Pulmonary artery endothelial cell (primary cell): ENCODE measurements at places on chromosomes 2 and 18. TPM values are rescaled to one million over a fixed set of nuclear protein-coding genes. Genes with fewer than 3 reads are reported as not detected.

DNA sequence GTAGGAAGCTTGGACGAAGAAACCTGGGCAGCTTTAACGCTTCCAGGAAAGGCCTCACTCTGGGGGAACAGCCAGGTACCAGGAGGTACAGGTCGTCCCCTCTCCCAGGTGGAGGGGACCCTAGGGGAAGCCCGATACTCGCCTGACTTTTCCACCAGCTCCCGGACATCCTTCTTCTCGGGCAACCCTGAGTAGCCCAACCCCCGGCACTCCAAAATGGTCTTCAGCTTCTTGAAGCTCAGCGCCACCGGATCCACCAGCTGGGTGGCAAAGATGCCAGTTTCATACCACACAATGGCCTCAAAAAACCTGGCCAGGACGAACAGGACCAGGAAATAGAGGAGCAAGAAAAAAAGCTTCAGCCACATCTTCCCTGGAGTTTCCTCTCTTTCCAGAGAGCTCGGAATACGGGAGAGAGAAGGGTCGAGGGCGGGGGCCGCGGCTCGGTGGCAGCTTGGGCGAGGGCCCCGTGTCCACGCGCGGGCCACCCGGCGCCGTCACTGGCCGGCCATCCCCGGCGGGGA is 1.1 kb downstream of the RNF103 start:
- no peak for DNase-seq

GRCh38 chr2:80437959-80438358 is 133.4 kb upstream of the LRRTM1 start:
- no peak for DNase-seq

DNA sequence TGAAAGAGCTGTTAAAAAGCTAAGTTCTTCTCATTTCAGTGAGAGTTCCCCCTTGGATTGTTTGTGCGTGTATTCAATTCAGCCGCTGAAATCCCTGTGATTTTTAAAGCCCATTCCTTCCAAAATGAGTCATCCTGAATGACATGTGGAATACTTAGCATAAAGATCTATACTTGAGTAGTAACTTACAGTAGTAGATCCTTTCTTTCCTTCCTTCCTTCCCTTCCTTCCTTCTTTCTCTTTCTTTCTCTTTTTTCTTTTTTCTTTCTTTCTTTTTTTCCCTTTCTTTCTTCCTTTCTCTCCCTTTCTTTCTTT is 18.2 kb upstream of the SOX11 start:
- DNase-seq: no peak

DNA sequence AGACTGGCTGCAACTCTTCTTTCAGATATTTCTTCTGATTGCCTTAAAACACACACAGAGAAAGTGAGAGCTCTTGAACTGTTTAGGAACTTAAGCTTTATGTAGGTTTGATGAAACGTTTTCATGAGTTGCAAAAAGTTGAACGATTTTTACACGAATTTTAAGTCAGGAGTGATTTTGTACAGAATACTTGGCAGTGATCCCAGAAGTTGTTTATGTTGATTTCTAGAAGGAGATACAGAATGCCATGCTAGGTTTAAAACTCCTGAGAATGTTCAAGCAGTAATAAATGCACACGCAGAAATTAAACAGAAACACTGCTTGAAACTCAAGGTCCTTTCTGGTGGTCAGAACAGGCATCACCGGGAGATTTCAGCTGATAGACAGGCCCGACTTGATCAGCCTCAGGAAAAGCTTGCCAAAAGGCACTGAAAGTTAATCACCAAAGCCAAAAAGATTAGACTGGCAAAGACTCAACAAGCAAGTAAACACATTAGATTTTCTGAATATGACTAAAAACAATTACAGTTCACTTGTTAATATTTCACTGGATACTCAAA is 123.1 kb downstream of the SOCS6 start:
- DNase-seq: no peak

Gene FARP2
- 37.2 and 41.6 TPM in 2 replicates for total RNA-seq
